Natural killer cell treated with Interleukin-12 subunit alpha and Interleukin-12 subunit beta and Interleukin-15 and Interleukin-18, amount 100 ng/mL, for 72 hours (primary cell): ENCODE measurements at places on chromosomes 12 and 14. TPM values are rescaled to one million over a fixed set of nuclear protein-coding genes. Genes with fewer than 3 reads are reported as not detected.

- DNase-seq = no peak
Observed at GRCh38 chr12:109192358-109192757, 76.0 kb downstream of the ACACB start.

DNA sequence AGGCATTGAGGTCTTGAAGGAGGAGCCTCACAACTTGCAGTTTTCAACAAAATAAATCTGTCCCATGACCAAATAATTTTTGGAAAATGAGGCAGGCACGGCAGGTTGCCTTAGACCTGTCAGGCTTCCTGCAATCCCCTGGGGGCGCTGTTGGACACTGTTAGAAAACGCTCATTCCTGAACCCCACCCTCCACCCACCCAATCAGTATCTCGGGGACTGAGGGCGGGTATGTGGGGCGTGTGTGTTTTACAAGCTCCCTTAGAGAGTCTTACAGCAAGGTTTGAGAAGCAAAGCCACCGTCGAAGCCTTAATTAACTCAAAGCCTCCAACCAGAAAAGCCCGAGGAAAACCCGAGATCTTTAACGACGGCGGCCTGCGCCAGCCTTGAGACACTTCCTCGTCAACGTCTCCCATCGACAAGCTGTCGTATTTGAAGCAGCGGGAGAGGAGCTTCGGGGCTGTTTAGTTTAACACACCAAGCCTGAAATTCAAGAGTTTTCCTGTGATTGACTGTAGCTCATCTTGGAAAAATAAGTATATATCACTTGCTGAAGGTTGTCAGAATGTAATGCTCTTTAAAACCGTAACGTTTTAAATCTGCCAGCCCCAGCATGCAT lies 123.0 kb downstream of the GLT1D1 start:
- no peak for DNase-seq

DNA sequence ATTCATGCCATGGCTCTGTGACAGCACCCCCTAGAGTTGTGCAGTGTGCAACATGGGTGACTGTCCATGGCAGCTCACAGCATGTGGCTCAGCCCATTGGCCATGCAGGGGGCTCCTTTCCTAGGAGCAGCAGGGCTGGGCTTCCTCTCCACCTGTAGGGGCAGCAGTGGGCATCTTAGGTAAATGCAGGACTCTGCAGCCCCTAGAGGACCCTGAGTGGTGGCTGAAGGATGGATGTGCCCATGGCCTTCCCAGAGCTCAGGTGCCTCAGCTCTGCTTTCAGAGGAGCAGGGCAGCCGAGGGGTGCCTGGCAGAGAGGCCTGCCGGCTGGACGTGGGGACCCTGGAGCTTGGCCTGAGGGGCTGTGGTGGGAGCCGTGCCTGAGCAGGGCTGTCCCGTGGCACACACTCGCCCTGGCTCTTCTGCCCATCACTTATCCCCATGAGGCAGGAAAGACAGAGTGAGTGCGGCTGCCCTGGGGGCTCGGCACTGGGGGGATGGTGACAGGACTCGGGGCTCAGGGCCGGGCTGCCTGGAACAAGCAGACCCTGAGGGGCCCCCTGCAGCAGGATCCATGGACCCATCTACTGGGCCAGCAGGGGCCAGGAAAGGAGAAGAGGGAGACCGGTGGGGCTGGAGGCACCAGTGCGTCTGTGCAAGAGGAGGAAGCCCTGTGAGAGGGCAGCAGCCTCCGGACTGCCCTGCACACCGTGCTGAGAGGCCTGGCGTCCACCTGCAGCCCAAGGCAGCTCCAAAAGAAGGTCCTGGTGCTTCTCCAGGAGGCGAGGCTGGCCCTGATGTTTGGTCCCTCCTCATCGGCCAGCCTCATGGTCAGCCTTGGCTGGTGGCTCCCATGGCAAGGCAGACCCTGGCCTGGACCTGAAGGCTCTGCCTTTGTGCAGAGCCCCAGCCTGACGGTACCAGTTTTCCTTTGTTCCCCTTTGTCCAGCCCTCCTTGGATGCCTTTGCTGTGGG lies 7.6 kb downstream of the ADSS1 start:
- DNase-seq = no peak

FGF6 gene
- total RNA-seq = not detected

GRCh38 chr14:72706485-72706884 lies 187.4 kb downstream of the DPF3 start:
- no peak for DNase-seq

GLIPR1L2 gene
- total RNA-seq = 1.0 TPM

- DNase-seq = no peak
Observed at GRCh38 chr12:105272152-105272551, 36.2 kb upstream of the APPL2 start.
